ENCODE measurements at places on chromosomes 7 and 10.

DNA sequence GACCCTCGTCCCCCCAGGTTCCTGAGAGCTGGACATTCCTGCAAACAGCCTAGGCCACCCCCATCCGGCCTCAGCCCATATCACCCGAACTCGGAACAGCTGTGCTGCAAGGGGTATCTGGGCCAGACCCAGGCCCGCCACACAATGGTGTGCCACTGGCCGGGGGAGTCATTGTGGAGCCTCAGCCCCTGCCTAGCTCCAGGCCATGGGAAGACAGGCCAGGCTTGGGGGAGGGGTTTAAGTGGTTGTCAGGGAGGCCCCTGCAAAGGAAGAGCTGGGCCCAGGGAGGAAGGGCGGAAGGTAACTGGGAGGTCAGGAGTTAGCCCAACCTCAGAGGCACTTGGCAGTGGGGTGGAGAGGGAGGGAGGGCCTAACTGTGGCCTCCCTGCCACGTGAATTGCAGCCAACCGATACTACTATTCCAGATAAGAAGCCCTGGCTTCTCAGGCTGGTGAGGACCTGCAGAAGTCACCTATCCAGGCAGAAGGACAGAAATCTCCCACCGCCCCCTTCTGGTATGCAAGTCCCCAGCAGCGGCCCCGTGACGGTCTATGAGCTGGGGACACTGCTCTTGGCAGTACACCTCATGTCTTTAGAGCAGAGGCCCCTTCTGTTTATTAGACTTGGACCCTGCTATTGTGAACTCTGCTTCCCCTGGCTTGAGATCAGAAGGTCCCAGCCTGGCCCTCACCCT, 26.8 kb downstream of the VSIR start:
- DNase-seq = no peak

GRCh38 chr10:94307046-94307615, 55.6 kb downstream of the NOC3L start:
- no peak for DNase-seq

DNA sequence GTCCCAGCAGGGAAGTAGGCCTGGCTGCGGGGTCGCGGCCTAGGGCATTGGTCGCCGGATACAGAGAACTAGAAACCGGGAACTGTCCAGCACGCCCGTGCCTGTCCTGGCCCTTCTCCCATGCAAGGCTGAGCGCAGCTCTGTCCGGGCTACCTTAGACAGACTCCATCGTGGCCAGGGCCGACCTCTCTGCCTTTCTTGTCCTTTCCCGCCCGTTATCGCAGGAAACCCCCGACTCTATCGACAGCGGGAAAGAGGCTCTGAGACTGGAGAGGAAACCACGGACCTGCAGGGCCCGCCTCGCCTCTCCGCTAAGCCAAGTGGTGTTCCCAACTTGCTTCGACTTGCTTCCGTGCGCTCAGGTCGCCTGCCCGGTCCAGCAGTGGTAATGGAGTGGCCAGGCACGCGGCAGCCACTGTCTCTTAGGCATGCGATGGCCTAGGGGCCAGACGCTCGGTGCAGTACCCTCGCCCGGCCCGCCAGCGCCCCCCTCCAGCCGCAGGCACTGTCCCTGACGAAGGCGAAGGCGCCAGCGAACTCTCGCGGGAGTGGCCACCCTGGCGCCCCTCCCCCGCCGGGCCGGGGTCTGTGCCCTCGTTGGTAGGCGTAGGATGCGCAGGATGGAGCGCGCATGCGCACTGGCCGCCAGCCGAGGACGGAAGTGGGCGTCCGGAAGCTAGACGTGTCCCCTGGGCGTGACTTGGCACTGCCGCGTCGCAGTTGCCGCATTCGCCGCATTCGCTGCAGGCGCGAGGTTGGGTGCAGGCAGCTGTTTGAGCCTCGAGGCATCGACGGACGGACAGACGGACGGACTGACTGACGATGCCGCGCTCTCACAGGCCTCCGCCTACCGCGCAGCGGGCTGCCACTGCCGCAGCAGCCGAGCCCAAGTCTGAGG, 54.4 kb downstream of the MCMBP start:
- DNase-seq = peak; percentile 68

- peak; percentile 99 for DNase-seq
Measured at GRCh38 chr10:100373298-100374199, 26.5 kb downstream of the SCD start.

DNA sequence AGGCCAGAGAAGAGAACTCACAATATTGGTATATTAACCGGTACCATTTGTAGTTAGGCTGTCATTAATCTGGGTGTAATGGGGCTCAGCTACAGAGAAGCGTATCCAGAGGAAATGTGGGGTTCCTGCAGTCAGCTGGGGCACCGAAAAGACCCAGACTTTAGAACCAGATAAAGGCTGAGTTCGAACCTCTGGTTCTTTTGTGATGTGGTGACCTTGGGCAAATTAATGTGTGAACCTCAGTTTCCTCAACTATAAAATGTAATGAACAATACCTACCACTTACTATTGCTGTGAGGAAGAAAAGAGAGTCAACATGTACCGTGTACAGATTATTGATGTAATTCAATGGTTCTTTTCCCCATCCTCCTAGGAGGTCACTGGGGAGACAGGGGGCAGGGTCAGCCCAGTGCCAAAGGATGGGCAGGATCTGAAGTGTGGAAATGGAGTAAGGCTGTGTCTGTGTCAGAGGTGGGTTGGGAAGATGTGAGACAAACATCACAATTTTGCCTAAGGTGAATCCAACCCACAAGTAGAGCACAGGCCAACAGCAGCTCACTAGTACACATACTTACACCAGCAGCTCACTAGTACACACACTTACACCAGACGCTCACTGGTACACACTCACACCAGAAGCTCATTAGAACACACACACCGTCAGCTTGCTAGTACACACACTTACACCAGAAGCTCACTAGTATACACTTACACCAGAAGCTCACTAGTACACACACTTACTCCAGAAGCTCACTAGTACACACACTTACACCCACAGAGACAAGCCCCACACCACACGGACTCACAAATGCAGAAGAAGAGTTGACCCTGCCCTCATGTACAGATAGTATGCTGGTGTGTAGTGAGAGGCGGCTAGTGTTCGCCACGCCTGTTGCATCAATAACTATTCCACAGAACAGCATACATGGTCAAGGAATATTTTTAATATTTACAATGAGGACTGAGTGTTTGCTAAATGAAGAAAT, 28.0 kb downstream of the PRSS2 start:
- DNase-seq = no peak

Measured in G401 (cell line).